ENCODE measurements at places on chromosomes 3 and 15.

DNA sequence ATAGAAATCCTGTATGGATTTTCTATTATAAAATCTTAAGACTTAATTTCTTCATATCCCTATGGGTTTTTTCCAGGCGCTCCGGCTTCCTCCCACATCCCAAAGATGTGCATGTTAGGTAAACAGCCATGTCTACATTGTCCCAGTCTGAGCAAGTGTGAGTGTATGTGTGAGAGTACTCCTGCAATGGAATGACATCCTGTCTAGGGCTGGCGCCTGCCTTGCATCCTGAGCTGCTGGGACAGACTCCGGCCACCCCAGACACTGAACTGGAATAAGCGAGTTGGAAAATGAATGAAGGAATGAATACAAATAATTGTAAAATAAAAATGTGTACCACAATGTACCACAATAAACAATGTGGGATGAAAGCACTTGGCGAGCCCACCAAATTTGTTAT is 69.2 kb downstream of the RFTN1 start:
- no peak for DNase-seq

DNA sequence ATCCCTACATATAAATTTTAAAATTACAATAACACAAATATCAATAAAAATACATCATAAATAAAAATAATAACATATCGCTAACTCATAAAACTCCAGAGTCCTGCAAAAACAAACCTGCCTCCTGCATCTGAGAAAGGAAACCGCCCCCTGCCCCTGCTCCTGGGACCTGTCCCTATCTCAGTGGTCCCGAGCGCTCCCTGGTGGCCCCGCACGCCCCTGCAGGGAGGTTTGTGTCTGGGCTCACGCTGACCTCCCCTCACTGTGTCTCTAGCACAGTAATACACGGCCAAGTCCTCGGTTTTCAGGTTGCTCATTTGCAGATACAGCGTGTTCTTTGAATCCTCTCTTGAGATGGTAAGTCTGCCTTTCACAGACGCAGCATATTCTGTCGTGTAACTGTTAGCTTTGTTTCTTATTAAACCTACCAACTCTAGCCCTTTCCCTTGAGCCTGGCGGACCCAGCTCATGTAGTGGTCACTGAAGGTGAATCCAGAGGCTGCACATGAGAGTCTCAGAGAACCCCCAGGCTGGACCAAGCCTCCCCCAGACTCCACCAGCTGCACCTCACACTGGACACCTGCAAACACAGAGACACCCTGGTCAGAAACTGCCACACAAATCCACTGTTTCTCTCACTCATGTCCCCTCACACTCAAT is 554.1 kb downstream of the GOLGA6L6 start:
- DNase-seq: no peak

GRCh38 chr3:38579141-38579540 is 70.3 kb downstream of the SCN5A start:
- DNase-seq: no peak

GRCh38 chr15:101156061-101156460 is 95.8 kb downstream of the CHSY1 start:
- DNase-seq: no peak

- no peak for DNase-seq
Observed at GRCh38 chr15:58431221-58432149, at the start of gene LIPC. LIPC (plus strand) TSS chr15:58431991; CDS start chr15:58432033, 42 bp downstream.

- DNase-seq: no peak
Observed at GRCh38 chr3:16994854-16995525, 110.2 kb downstream of the PLCL2 start.
